ENCODE measurements at places on chromosomes 13 and 19. TPM values are rescaled to one million over a fixed set of nuclear protein-coding genes. Genes with fewer than 3 reads are reported as not detected.

ZNF850 gene
- total RNA-seq, result 0.83 TPM

ANKRD24 gene
- total RNA-seq, result 1.0 TPM

PPAN gene
- total RNA-seq, result 26.0 TPM

CRX gene
- not detected for total RNA-seq

CGB1 gene
- total RNA-seq, result not detected

MBD3L2 gene
- total RNA-seq, result not detected

SCGB2B2 gene
- 0.29 TPM for total RNA-seq

MIR17HG gene
- total RNA-seq, result 1.7 TPM

PCDH8 gene
- not detected for total RNA-seq

CYP2A7 gene
- total RNA-seq, result not detected

FOXO1 gene
- total RNA-seq, result 0.83 TPM

ZNF146 gene
- 73.4 TPM for total RNA-seq

CD79A gene
- not detected for total RNA-seq

LILRA2 gene
- not detected for total RNA-seq

CACNG7 gene
- 2.6 TPM for total RNA-seq

PALM3 gene
- total RNA-seq, result 0.99 TPM

ALOX5AP gene
- 0.29 TPM for total RNA-seq

TMC4 gene
- 0.58 TPM for total RNA-seq

GPC6 gene
- total RNA-seq, result 76.8 TPM

FFAR3 gene
- not detected for total RNA-seq

KIR2DL4 gene
- not detected for total RNA-seq

LILRB2 gene
- total RNA-seq, result not detected

ZNF66 gene
- total RNA-seq, result 3.5 TPM

ZNF283 gene
- 12.6 TPM for total RNA-seq

PEAK3 gene
- total RNA-seq, result not detected

ZNF90 gene
- 3.5 TPM for total RNA-seq

CDX2 gene
- total RNA-seq, result not detected

ZNF530 gene
- total RNA-seq, result 4.2 TPM

TSPAN16 gene
- total RNA-seq, result not detected

FPR1 gene
- not detected for total RNA-seq

ATP4A gene
- not detected for total RNA-seq

STX10 gene
- total RNA-seq, result 102 TPM

IGSF23 gene
- total RNA-seq, result 0.17 TPM

ZNF667 gene
- 7.6 TPM for total RNA-seq

KIR2DL3 gene
- not detected for total RNA-seq

NOTCH3 gene
- total RNA-seq, result 51.1 TPM

IL12RB1 gene
- total RNA-seq, result 0.33 TPM

CAPN12 gene
- 0.15 TPM for total RNA-seq

CEBPG gene
- 19.5 TPM for total RNA-seq

FGF22 gene
- total RNA-seq, result not detected

Data from smooth muscle cell of trachea (primary cell).